H9 (cell line): ENCODE measurements at places on chromosomes 5 and 9. TPM values are rescaled to one million over a fixed set of nuclear protein-coding genes. Genes with fewer than 3 reads are reported as not detected.

The PTGER4 gene
- total RNA-seq: 0.35 and 0.37 TPM in 2 replicates

DNA sequence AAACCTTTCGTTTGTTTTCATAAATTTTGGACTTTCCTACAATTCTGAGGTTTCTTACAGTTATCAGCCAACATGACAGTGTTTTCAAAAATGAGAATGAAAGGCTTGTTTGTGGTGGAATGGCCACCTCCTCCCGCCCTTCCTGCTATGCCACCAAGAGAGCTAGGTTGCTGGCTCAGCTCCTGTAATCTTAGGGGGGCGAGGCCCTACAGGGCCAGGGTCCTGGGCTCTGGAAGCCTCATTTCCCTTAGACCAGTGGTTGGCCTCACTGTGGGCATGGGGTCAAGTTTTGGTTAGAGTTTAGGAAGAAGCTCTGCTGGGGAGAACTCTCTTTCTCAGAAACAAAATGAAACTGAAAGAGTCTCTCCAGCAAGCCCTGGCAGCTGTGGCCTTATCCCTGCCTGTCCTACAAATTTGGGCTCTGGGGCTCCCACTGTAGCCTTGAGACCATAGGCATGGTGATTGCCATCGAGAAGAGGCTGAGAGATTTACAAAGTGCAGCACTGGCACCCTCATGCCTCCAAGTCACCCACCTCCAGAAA, 66.2 kb downstream of the IRX1 start:
- no peak for DNase-seq
- H3K27ac ChIP-seq: no peak overlapping the region
- H3K4me1 ChIP-seq: no peaks in the 10 kb centered on the region

The PCDHB12 gene
- total RNA-seq: 2.3 and 3.1 TPM in 2 replicates

The ZNF462 gene
- 159 and 164 TPM in 2 replicates for total RNA-seq

GRCh38 chr5:149775785-149776184, 45.7 kb downstream of the PPARGC1B start:
- no peak overlapping the region for H3K4me3 ChIP-seq
- no peaks in the 10 kb centered on the region for H3K27me3 ChIP-seq
- H3K27ac ChIP-seq: no peak overlapping the region
- H3K36me3 ChIP-seq: peaks cover 4% of the 10 kb centered on the region; the same call in 1 of the 2 replicates
- H3K4me1 ChIP-seq: no peaks in the 10 kb centered on the region; the same call in 1 of the 2 replicates
- DNase-seq: no peak

The CCDC187 gene
- 0.07 and 0.09 TPM in 2 replicates for total RNA-seq

- H3K4me1 ChIP-seq: no peaks in the 10 kb centered on the region
- no peak overlapping the region for H3K27ac ChIP-seq
- H3K27me3 ChIP-seq: no peaks in the 10 kb centered on the region
- no peaks in the 10 kb centered on the region for H3K36me3 ChIP-seq
- H3K4me3 ChIP-seq: no peak overlapping the region
- no peak for DNase-seq
Observed at GRCh38 chr5:135594416-135594960, 15.7 kb upstream of the CXCL14 start.

DNA sequence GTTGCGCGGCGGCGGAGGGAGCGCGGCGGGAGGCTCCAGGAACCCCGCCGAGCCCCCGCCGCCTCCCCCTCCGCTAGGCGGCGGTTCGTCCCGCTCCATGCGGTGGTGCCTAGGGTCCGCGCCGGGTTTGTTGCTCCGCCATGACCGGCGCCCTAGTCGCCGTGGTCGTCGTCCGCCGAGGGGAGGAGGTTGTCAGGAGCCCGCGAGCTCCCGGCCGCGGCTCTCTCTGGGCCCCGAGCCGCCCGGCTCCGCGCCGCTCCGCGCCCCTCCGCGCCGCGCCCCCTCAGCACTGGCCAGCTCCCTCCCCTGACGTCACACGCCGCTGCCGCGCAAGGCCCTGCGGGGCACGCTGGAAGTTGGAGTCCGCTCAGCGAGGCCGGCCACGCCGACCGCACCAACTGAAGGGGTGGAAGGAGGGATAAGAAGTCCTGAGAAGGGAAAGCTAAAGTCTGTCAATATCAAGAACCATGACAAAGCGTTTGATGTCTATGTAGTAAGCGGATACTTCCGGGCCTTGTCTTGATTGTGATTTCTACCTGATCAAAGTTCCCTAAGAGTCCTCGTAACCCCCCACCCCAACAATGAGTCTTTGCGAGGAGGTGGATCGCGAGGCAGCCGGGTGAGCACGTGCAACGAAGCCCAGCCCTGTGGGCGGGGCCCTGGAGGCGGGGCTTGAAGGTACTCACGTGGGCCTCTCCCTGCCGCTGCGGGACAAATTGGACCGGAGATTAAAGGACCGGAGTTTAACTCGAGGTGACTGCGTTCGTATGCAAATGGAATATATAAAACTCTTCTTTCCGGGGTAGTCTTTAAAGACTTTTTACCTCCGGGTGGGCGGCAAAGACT, at the start of gene NR6A1:
NR6A1 (minus strand) TSS at position 291 of the 846 bp plus-strand sequence.
- peaks cover 3% of the 10 kb centered on the region; the same call in 1 of the 2 replicates for H3K4me1 ChIP-seq
- peak within 1 kb of the TSS; percentile 6 for H3K27ac ChIP-seq
- H3K27me3 ChIP-seq: no peaks in the 10 kb centered on the region
- no peaks in the 10 kb centered on the region for H3K36me3 ChIP-seq
- peak within 1 kb of the TSS; percentile 99 for H3K4me3 ChIP-seq

The SPINK13 gene
- total RNA-seq: not detected in 2 replicates

- H3K36me3 ChIP-seq: peaks cover 52% of the 10 kb centered on the region
- no peak overlapping the region for H3K27ac ChIP-seq
- peaks cover 13% of the 10 kb centered on the region for H3K4me1 ChIP-seq
- H3K4me3 ChIP-seq: no peak overlapping the region
- DNase-seq: no peak
Observed at GRCh38 chr9:19440823-19441580, 32.2 kb downstream of the ACER2 start.

GRCh38 chr9:136850866-136851775, 1.0 kb upstream of the MAMDC4 start:
- DNase-seq: no peak
- H3K27me3 ChIP-seq: no peaks in the 10 kb centered on the region
- H3K4me3 ChIP-seq: no peak overlapping the region; the same call in 2 of the 3 replicates
- H3K27ac ChIP-seq: no peak overlapping the region
- no peaks in the 10 kb centered on the region for H3K4me1 ChIP-seq

DNA sequence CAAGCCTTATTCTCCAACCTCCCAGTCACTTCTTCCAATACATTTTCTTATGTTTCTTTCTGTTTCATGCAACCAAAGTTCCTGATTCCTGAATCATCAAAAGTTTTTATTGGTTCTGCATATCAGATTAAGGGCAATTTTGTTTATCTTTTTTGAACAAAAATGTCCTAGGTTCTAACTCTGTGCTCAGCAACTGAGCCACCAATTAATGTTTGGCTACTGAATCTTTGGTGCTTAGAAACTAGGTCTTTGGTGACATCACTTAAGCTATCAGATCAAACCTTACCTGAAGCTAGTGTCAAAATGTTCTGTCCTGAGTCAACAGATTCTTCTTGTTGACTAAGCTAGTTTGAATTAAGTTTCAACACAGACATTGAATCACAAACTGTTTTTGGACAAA, 56.1 kb downstream of the FGF18 start:
- no peaks in the 10 kb centered on the region; the same call in 2 of the 3 replicates for H3K36me3 ChIP-seq
- no peaks in the 10 kb centered on the region for H3K27me3 ChIP-seq
- peaks cover 2% of the 10 kb centered on the region; the same call in 1 of the 2 replicates for H3K4me1 ChIP-seq
- H3K27ac ChIP-seq: no peak overlapping the region
- no peak for DNase-seq
- H3K4me3 ChIP-seq: no peak overlapping the region

GRCh38 chr5:56323505-56323904, 90.4 kb upstream of the ANKRD55 start:
- H3K4me3 ChIP-seq: no peak overlapping the region
- no peaks in the 10 kb centered on the region for H3K27me3 ChIP-seq
- no peak for DNase-seq
- no peak overlapping the region for H3K27ac ChIP-seq
- no peaks in the 10 kb centered on the region for H3K36me3 ChIP-seq

DNA sequence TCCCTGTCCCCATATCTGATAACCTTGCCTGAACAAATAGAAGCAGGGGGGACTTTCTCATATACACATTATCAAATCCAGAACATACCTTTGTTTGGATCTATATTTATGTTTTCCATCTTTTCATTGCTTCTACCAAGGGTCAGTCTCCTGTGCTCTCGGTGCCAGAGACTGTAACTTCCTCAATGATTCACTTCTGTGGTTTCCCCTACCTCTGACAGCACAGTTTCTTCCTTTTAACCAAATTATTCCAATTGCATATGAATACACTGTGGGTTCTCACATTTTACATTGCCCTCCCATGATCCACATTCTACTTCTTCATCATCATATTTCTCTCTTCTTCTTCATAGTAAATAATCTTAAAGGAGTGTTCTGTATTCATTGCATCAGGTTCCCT, 32.2 kb downstream of the NMUR2 start:
- H3K27me3 ChIP-seq: no peaks in the 10 kb centered on the region
- H3K4me3 ChIP-seq: no peak overlapping the region
- no peaks in the 10 kb centered on the region for H3K36me3 ChIP-seq
- no peaks in the 10 kb centered on the region for H3K4me1 ChIP-seq
- DNase-seq: no peak
